ENCODE measurements at places on chromosomes 12 and 14.

- no peak for DNase-seq
Observed at GRCh38 chr14:49362916-49363315, 223.3 kb downstream of the RPS29 start.

DNA sequence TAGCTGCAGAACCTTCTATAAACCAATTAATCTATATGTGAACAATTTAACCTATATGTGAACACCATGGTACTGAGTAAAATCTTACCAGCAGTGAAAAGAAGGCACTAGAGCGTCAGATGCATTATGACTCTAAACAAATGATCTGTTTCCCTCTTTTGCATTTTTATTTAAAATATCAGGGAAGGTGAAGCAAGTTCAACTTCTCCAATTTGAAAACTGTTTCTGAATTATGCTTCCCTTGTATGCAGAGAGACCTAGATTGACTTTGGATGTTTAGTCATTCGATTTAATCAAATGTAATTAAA, 80.9 kb downstream of the DAD1 start:
- no peak for DNase-seq

DNA sequence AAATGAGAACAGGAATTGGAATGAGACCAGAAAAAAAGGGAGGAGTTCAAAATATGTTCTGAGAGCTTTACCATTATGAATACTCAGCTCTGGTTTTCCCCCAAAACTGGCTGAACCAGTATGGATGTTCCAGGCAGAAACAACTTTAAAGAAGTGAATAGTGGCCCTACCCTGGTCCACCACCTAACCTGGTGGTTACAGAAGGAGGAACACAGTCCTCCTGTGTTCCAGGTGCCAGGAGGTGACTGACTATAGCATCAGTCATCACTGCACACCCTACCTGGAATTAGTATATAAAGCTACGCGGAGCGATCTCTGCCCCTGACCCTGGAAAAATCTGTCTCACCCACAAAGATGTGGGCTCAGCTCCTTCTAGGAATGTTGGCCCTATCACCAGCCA, at the start of gene A2ML1:
A2ML1 (plus strand) TSS at position 324 of the 400 bp plus-strand sequence; CDS start at position 355, 31 bp downstream.
- DNase-seq: no peak

DNA sequence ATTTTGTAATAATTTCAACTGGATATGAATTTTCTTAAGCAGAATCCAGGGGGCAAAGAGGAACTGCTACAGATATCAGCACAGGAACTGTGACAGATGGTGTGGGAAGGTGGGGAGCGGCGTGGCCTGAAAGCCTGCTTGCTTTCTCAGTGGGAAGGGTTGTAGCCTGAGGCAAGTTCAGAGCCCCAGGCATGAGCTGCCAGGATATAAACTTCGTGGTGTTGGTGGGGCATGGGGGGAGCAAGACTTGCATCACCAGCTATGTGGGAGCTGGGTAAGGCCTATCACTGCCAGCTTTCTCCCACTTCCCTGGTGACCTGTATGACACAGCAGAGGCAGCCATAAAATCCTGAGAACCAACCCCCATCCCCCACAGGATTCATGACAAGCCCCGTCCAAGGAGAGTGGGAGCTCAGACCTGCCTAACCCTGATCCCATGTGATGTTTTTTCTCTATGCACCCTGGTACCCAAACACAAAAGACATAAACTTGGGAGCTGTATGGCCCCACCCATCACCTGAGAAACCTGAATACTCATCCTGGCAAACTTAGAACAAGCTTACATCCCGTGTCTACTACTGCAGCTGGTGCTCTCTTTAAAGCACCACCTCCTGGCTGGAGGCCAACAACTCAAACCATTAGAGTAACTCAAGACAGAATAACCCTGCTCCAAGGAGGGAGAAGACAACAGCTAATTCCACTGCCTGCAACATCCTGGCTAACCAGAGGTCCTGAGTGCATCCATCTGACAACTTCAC, 16.5 kb downstream of the CLEC1A start:
- no peak for DNase-seq

Data from cortex of kidney (tissue), 1 donor.